Cerebellar cortex (tissue), 1 donor: ENCODE measurements at places on chromosomes 12 and 14.

GRCh38 chr14:93234798-93235197, 27.7 kb downstream of the UBR7 start:
- DNase-seq: peak; percentile 5

DNA sequence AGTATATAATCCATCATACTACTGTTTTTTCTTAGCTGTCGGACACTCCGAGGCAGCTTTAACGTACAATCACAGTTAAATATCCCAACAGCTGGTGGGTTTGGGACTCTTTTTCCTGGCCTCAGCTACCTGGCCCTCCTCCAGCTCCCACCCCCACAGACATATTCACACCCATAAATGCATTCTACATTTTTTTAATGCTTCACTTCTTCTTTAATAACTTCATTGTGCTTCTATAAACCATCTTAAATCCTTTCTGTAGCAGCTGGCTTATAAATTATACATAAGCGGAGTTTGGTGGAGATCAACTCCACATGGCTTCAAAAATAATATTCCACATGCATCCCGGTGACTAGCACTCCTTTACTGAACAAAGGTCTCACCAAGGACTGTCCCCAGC, 33.3 kb downstream of the TDG start:
- no peak for DNase-seq

DNA sequence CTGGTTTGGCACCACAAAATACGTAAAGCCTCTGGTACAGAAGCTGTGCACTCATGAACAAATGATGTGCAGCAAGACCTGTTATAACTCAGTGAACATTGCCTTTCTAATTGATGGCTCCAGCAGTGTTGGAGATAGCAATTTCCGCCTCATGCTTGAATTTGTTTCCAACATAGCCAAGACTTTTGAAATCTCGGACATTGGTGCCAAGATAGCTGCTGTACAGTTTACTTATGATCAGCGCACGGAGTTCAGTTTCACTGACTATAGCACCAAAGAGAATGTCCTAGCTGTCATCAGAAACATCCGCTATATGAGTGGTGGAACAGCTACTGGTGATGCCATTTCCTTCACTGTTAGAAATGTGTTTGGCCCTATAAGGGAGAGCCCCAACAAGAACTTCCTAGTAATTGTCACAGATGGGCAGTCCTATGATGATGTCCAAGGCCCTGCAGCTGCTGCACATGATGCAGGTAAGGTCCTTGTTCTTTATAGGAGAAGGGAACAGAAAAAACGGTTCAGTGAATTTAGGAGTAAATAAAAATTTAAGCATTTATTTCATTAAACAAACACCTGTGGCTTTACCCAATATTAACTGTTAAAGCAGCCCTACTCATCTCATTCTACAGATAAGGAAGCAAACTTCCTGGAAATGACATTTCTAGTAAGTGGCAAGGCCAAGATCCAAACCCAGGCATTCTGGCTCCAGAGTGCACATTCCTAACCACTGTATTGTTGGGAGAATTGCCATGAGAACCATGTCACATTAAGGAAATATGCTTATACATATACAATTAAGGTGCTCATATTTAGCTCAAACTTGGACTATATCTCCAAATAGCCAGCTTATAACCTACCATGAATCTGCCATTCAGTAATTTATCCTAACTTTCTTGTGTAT, 11.7 kb downstream of the COCH start:
- DNase-seq: no peak

DNA sequence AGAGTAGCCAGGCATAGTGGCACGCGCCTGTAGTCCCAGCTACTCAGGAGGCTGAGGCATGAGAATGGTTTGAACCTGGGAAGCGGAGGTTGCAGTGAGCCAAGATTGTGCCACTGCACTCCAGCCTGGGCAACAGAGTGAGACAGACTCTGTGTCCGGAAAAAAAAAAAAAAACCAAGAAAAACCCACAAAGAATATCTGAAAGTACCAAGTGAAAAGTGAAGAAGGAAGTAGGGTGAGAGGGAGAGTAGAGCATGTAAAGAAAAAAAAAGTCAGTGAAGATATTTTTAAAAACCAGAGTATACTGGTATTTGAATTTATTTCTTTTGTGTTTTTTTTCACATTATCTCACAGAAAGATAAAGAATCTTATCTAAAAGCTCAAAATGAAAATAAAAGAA, 43.3 kb upstream of the ISM2 start:
- DNase-seq: no peak

DNA sequence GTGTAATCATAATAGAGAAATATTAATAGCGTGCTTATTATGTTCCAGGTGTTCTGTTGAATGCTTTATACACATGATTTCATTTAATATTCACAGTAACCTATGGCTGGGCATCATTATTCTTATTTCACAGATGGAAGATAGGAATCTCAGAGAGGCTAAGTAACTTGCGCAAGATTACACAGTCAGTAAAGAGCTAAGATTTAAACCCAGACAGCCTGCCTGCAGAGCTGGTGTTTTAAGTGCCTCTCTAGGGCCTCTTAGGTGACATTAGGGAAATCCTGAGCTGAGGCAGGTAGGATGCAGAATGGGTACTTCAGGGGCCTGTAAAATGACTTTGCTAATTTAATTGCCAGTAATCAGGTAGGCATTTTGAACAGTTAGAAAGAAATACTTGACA, 18.5 kb upstream of the BHLHE41 start:
- no peak for DNase-seq

DNA sequence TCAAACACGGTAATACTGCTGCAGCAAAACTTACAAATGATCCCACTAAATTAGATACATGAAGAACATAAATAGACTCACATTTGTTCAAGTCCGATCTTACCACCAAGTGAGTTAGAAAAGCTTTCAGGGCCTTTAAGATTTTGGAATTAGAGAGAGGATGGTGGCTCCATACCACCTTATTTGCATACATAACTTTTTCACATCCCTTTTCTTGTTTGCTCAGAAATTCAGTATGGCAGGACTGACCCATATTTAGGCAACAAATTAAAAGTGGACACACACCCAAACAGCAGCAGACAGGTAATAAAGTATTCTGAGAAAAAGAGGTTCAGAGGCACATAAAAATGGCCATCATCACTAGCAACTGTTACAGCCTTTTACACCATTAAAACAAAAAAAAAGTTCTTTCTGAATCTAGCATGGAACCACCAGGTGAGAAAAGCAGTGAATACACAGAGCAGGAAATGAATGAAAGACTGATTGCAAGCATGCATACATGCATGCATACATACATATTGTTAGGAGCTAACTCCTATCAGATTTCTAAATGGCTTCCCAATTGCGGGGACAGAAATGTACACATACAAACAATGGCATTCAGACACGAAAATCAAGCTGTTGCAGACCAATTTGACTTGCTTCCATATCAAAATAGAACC, 23.3 kb downstream of the STXBP6 start:
- no peak for DNase-seq

DNA sequence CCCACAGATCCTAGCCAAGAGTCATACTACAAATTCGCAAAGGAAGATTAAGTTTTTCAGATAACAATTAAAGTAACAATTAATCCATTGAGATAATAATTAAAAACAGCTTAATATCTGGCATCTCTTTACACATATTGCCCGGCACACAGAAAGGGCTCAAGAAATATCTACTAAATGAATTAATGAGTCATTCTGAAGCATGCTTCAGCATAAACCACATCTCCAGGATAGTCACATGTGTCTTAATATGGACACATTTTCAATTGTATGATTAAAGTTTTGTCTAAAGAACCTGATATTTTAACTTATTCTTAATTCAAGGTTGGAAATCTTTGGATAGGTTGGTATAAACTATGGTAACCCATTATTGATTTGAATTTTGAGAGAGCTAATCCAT, 9.6 kb downstream of the ITPR2 start:
- no peak for DNase-seq

DNA sequence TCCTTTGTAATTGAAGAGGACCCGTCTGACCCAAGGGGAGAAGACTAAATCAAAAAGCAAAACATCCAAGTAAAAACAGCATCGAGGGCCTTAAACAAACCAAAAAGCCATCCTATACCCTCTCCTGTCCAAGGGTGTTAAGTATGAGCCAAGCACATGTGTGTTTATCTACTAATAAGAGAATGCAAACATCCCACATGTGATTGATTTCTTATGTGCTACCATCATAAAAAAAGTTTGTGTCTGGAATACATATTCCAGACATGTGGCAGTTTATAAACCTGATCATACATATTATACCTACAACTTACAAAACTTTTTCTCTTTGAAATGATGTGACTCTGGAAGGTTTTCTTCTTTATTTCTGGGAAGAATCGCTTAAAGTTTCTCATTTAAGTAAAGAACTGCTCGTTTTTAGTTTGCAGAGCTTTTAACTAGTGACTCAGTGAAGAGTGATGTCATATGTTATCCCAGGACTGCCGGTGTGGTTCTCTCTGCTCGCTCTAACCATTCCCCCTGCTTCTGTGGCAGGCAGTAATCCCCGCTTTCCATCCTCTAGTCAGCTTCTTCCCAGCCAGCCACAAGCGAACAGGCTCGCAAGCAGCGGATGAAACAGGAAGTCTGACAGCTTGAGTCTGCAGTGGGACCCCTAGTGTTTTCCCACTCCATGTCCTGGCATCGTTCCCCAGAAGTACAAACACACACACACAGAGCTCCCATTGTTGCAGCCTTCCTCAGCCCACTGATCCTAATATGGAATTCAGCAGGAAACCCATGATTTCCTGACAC, 431 bp upstream of the RHOJ start:
- DNase-seq: peak; percentile 61

DNA sequence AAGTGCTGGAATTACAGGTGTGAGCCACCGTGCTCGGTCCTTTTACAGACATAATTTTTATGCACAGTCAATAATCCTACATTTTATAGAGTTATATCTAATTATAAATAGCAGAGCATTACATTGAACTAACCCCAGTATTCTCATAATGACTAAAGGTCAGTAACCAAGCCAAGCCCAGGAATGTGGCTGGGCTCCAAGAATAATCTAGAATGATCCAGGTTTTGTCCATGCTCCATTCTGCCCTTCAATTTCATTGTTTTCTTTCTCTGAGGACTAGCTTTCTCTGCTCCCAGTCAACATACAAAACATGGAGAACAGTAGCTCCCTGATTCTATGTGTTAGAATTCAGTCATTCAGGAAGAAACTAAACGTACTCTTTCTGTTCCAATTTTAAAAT, 92.1 kb upstream of the KRR1 start:
- DNase-seq: no peak

- DNase-seq: no peak
Observed at GRCh38 chr14:71220462-71220861, 313.2 kb downstream of the PCNX1 start.

DNA sequence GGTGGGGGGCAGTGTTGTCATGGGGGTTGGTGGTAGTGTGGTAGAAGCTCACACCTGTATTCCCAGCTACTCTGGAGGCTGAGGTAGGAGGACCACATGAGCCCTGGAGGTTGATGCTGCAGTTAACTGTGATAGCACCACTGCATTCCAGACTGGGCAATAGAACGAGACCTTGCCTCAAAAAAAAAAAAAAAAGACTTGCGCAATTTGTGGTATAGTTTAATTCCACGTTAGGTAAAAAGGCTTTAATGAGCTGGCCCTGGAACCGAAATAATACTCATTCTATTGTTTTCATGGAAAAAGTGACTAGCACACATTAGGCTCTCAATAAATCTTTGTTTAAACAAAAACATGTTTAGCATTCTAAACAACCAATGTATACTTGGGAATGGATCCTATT, 25.4 kb upstream of the NAP1L1 start:
- DNase-seq: no peak

GRCh38 chr12:76790564-76791552, 26.9 kb downstream of the ZDHHC17 start:
- DNase-seq: peak; percentile 53

GRCh38 chr12:21773806-21774205, 700 bp downstream of the KCNJ8 start:
- no peak for DNase-seq

- peak; percentile 18 for DNase-seq
Observed at GRCh38 chr14:92613008-92613658, 99.6 kb downstream of the RIN3 start.

GRCh38 chr14:27672047-27672446, 1074.2 kb upstream of the NOVA1 start:
- no peak for DNase-seq

DNA sequence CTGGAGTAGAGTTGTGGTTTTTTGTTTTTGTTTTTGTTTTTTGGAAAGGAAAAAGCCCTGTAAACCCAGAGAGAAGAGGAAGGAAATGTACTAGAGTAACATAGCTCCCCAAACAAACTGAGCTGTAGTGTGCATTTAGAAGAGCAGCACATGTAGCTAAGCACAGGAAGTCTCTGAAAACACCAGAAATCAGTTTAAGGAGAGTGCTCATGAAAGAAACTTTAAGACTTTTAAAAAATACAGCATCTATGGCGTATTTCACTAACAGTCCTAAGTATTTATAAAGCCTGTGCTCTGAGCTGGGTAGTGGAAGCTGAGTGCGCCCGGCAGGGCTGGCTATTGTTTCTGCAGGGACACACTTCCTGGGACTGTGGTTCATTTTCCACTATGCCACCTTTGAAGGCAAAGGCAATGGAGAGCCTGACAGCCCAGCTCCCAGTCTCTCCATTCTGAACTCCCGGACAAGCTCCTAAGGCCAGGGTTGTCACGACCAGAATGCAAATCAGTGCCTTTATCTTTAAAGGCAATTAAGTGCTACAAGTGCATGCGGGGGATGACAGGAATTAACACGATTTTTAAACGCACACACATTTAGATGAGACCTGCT, 45.4 kb downstream of the NIN start:
- no peak for DNase-seq

- DNase-seq: no peak
Observed at GRCh38 chr14:100540141-100540925, 46.9 kb downstream of the BEGAIN start.

GRCh38 chr14:74083161-74083560, 1.1 kb downstream of the ALDH6A1 start:
- DNase-seq: no peak

DNA sequence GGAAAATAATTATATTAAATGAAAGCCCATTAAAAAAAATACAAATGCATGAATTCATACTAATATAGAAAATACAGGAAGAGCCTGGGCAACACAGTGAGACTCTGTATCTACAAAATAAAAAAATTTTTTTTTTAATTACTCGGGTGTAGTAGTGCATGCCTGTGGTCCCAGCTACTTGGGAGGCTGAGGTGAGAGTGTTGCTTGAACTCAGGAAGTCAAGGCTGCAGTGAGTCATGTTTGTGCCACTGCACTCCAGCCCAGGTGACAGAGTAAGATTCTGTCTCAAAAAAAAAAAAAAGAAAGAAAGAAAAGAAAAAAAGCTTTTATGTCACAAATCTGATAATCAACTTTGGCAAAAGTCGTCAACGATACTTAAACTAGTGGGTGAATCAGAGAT, 80.6 kb upstream of the PLEKHA5 start:
- no peak for DNase-seq

DNA sequence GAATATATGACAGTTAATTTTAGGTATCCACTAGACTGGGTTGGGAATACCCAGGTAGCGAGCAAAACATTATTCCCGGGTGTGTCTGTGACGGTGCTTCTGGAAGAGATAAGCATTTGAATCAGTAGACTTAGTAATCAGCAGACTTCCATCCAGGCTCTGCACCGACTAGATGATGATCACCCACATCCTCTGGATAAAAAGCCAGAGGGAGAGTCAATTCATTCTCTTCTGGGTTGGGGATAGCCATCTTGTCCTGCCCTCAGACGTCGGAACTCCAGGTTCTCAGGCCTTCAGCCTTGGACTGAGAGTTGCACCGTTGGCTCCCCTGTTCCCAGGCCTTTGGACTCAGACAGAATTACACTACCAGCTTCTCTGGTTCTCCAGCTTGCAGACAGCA, 168.0 kb downstream of the PHLDA1 start:
- no peak for DNase-seq
